ENCODE measurements at places on chromosomes 12 and 14.

- DNase-seq, result peak; percentile 12
Measured at GRCh38 chr14:24095271-24096068, 1.4 kb downstream of the PCK2 start.

- no peak for DNase-seq
Measured at GRCh38 chr12:42015051-42015461, 129.6 kb downstream of the GXYLT1 start.

GRCh38 chr12:124507188-124508109 lies 60.0 kb downstream of the NCOR2 start:
- no peak for DNase-seq

- DNase-seq, result no peak
Measured at GRCh38 chr14:69909826-69910550, 30.8 kb downstream of the SMOC1 start.

- DNase-seq, result no peak
Measured at GRCh38 chr12:123519141-123520001, 14.1 kb downstream of the RILPL1 start.

DNA sequence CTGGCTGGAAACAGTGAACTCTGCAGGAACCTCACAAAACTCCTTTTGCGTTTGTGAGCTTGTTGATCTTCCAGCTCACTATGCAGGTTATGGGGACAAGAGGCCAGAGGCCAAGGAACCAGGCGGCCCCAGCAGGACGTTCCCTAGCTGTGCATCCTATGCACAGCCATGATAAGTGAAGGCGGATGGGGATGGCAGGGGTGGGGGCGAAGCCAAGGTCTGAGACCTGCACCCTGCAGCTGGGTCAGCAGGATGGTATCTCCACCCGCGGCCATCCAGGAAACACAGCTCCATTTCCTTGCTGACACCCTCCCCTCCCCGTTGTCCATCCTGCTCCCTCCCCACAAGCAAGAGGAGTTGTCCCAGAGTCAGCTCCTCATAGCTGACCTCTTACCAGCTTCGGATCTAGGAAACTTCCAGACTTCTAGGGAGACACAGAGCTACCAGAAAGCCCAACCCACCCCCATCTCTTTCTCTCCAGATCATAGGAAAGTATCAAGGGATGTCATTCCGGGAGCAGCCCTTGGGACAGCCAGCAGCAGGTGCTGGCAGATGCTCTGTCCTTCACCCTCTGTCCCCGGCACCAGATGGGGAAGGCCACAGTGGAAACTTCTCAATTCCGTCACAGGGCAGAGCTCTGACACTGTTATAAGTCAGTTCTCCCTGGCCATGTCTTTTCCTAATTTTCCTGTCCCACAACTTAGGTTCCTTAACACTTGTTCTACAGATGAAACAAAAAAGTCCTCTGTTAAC lies 9.4 kb downstream of the ZBTB39 start:
- no peak for DNase-seq

DNA sequence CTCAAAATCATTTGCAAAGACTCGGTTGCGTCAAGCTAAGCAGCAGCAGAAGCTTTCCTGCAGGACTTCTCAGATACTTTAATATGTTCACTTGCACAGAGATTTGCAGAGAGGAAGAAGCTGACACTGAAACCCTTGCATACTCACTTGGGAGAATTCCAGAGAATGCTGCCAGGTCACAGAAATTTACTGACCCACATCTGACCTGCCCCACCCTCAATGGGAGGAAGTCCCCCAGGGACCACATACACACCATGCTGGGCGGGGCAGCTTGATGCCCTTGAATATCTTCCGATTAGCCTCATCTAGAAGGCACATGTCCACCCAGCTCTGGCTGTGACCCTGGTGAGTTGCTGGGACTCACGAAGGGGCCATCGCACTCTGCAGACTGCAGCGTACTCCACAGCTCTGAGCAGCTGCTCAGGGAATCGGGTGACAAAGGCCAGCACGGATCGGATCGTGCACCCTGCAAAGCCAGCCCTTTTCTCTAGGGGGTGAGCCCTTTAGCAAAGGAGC lies 83.2 kb downstream of the ITPK1 start:
- no peak for DNase-seq

GRCh38 chr14:106670011-106670410 lies 1143.6 kb downstream of the TMEM121 start:
- DNase-seq, result no peak

DNA sequence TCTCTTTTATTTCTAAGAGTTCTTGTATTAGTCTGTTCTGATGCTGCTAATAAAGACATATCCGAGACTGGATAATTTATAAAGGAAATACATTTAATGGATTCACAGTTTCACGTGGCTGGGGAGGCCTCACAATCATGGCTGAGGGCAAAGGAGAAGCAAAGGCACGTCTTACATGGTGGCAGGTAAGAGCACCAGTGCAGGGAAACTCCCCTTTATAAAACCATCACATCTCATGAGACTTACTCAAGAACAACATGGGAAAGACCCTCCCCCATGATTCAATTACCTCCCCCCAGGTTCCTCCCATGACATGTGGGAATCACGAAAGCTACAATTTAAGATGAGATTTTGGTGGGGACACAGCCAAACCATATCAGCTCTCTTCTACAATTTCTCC lies 503.0 kb downstream of the NPAS3 start:
- no peak for DNase-seq

DNA sequence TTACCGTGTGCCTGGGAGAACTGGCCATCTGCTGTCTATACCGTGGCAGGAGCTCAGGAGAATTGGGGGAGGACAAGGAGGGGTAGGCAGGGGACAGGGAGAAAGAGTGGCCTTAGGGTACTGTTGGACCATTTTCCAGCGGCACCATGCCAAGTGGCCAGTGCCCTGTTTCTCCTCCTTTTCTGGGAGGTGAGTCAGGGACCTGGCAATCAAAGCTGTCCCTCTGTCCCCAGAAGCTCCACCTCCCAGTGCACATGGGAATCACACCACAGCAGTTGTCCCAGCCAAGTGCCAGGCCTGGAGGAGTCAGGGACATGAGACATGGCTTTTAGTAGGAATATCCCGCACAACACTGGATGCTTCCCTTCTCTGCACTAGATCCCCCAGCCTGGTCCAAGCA lies 118.0 kb downstream of the GCH1 start:
- no peak for DNase-seq

DNA sequence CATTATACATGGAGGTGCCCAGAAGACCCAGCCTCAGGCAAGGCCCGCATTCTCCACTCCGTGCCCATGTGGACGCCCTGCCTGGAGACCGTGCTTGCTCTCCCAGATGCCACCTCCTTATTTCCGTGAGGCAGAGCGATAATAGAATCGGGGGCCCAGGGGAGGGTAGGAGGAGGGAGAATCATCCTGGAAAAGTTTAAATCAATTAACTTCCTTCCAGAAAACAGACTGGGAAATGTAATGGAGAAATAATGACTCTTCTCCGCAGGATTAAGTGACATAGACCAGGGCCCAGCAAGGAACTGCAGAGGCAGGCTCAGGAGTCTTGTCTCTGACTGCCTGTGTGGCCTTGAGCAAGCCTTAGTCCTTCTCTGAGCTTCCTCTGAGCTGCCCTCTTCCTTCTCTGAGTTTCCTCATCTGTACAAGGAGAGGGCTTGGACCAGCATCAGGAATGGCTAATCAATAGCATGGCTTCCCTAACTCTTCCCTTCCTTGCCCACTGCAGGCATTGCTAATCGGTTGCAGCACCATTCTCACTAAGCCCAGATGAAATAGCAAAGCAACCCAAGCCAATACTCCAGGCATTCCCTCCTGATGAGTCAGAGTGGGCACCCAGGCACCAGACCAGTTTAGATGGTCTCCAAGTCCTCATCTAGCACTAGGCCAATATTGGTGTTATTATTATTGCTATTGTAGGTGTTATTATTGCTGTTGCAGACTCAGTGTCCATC lies 11.3 kb upstream of the FAM222A start:
- DNase-seq, result no peak

DNA sequence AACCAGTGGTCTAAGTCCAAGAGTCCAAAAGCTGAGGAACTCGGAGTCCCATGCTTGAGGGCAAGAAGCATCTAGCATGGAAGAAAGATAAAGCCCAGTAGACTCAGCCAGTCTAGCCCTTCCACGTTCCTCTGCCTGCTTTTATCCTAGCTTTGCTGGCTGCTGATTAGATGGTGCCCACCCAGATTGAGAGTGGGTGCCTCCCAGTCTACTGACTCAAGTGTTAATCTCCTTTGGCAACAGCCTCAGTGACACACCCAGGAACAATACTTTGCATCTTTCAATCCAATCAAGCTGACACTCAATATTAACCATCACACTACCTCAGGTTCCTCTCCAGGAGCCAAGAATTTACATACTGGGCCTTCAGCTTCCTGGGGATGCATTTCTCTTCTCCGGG lies 476.1 kb downstream of the FUT8 start:
- DNase-seq, result no peak

- no peak for DNase-seq
Measured at GRCh38 chr12:19032826-19033225, 96.7 kb upstream of the PLEKHA5 start.

- DNase-seq, result no peak
Measured at GRCh38 chr14:89660166-89660565, 243.1 kb upstream of the FOXN3 start.

- peak; percentile 41 for DNase-seq
Measured at GRCh38 chr12:57738661-57739237, at the start of gene AGAP2. Gene AGAP2, minus strand, starts transcription at chr12:57738742. Its CDS starts 496 bp downstream, at chr12:57738246.

- DNase-seq, result no peak
Measured at GRCh38 chr12:44331269-44331668, 495.4 kb downstream of the TMEM117 start.

DNA sequence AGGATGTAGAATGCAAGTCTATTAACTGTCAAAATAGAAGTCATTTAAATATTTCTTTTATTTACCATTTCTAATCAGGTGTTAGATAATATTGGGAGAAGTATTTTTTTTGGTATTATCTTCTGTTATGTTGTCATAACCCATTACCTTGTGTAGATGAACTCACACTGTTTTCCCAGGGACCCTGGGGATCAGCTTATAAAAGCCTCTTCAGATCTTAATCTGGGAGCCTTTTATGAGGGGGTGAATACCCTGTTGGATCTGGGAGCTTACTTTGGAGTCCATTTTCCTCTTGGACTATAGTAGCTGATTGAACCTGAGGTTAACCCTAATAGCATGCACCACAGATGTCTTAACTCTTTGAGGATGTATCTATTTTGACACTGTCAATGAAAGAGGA lies 176.3 kb upstream of the ATP2B1 start:
- no peak for DNase-seq

- no peak for DNase-seq
Measured at GRCh38 chr12:110966081-110966760, 45.8 kb upstream of the MYL2 start.

GRCh38 chr12:112305951-112306350 lies 76.3 kb downstream of the HECTD4 start:
- DNase-seq, result no peak

DNA sequence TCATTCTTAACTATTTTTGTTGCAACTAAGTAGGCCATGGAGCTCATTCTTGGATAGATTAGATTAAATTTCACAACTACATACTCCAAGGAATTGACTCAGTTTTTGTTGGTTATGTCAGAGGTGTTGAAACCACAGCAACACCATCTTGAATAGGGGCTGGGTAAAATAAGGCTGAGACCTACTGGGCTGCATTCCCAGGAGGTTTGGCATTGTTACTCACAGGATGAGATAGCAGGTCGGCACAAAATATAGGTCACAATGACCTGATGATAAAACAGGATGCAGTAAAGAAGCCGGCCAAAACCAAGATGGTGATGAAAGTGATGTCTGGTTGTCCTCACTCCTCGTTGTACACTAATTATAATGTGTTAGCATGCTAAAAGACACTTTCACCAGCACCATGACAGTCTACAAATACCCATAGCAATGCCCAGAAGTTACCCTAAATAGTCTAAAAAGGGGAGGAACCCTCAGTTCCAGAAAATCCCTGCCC lies 20.9 kb downstream of the DMAC2L start:
- no peak for DNase-seq

- no peak for DNase-seq
Measured at GRCh38 chr12:124772289-124773170, 91.1 kb downstream of the SCARB1 start.

DNA sequence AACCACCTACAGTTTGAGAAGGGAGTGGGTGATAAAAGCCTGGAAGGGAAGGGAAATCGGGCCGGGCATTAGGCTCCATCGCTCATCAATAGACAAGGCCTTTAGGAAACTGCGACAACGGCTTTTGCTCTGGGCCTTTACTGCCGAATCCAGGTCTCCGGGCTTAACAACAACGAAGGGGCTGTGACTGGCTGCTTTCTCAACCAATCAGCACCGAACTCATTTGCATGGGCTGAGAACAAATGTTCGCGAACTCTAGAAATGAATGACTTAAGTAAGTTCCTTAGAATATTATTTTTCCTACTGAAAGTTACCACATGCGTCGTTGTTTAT lies 261 bp upstream of the RNU7-1 start:
- DNase-seq, result peak; percentile 63
